ENCODE measurements at places on chromosomes 16 and 17.

DNA sequence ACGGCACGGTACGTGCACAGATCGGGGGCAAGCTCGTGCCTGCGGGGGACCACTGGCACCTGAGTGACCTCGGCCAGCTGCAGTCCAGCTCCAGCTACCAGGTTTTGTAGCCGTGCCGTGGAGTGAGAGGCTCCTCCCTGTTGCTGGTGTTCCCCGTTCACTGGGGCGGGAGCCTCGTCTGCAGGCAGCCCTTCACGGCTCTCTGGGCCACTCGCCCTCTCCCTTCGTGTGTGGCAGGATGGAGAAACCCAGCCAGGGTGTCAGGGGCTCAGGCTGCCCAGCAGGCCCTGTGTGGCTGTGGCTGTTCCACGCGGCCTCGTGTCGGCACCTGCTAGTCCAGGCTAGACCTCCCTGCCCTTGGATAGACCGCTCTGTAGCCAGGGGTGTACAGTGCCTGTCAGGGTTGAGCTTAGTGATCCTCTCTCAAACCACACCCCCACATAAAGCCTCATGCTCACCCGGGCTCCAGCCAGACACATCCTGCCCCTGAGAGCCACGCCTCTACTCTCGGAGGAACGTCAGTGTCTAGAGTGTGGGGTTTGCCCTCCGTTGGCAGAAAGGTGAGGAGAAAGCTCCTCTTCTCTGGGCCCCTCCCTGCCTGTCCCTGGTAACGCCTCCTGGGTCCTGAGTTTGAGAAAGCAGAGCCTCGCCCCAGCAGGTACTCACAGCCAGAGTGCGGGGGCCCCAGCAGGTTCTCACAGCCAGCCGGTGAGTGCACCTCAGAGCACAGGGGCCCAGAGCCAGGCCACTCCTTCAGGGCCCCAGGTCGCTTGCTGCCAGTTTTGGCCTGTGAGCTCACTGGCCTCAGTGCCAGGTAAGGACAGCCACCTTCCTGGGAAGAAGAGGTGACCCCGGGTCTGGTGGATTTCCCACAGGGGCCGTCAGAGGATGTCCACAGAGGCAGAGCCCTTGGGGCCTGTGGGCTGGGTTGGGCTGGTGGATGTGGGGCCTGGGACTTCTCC is 27.7 kb downstream of the NME3 start:
- no peak for DNase-seq

DNA sequence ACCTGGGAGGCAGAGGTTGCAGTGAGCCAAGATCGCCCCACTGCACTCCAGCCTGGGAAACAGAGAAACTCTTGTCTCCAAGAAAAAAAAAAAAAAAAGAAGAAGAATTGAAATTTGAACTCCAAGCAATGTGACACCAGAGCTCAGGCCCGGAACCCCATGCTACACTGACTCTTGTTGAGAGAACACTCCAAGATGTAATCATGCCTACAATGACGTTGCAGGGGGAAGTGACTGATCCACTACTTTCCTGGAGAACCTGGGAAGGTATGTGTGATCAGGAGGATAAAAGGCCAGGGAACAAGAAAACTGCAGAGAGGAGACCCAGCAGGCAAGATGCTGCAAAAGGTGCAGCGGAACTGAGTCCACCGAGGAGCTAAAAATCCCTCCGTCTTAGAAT is 57.9 kb downstream of the ADCY9 start:
- DNase-seq = no peak

GRCh38 chr17:41705271-41705991 is 6.7 kb upstream of the GAST start:
- no peak for DNase-seq

GRCh38 chr17:32998887-32999228 is 7.2 kb downstream of the SPACA3 start:
- no peak for DNase-seq

DNA sequence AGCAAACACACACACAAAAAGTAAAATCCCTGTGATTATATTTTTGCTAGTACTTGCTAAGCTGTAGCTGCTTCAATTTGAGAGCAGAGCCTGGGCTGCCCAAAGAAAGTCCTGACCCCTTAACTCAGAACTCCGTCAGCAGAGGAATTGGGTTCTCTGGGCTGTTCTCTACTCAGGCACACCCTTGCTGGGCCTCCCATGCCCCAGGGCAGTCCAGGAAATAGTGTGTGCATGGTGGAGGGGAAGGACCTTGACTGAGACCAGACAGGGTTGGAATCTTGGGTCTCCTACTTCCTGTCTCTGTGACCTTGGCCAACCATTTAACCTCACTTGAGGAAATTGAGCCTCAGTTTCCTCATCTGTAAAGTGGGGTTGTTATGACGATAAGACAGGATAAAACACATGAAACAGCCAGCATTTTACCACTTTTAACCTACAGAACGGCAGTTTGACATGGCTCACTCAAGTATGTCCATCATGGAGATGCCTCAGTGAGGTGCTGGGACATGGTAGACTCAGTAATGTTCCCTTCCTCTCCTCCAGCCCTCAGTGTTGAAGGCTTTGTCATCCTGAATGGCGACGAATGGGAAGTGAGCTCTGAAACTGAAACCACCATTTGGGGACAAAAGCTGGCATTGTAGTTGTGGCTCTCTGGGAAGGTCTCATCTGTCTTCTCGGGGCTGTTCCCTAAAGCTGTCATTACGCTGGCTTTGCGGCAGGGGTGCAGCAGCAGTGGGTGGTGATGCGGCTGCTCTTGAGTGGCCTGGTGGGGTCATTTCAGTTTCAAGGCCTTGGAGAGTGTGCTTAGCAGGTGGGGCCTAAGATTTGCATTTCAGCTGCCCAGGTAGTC is 74.9 kb downstream of the CMIP start:
- DNase-seq = no peak

DNA sequence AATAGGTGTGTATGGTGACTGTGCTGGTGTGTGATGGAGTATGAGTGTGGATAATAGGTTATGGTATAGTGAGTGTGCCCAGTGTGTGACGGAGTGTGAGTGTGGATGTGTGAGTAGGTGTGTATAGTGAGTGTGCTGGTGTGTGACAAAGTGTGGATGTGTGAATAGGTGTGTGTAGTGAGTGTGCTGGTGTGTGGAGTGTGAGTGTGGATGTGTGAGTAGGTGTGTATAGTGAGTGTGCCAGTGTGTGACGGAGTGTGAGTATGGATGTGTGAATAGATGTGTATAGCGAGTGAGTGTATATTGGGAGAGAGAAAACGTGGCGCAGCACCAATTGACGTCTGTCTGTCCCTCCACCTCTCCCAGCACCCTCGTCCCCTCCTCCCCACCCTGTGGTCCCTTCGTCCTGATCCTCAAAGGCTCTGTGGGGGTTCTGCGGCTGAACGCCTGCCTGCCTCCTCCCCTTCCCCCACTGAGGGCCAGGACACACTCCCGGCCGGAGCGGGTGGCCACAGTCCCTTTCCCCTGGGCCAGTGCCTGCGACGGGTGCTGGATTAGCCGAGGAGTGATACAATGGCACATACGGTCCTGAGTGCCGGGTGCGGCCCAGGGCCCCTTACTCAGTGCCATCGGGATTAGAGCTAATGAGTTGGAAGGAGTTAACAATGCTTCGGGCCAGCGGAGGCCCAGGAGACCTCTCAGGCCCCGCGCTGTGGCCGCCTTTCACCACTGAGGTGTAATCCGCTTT is 160.0 kb downstream of the MRM1 start:
- DNase-seq = no peak

- DNase-seq = no peak
Observed at GRCh38 chr16:52611817-52612673, 65.1 kb upstream of the TOX3 start.

- DNase-seq = no peak
Observed at GRCh38 chr17:49557312-49558024, 18.2 kb upstream of the NXPH3 start.

DNA sequence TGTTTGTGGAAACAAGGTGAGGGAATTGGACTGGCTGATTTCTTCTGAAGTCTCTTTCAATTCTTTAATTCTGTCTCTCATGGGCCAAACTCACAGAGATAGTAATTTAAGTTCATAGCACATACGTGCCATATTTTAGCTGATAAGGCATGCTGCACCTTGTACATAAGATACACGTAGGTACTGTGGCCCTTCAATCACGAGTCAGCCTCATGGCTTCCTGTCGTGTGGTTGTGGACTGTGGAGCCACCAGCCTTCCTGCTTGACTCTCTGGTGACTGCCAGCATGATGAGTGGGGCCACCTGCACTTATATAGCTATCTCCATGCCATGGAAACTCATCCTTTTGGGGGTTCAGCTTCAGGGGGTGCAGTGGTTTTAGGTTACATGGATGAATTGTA is 25.1 kb downstream of the KSR1 start:
- no peak for DNase-seq

- no peak for DNase-seq
Observed at GRCh38 chr16:8375232-8375587, 215.1 kb downstream of the TMEM114 start.

- no peak for DNase-seq
Observed at GRCh38 chr17:82845163-82845807, 5.5 kb upstream of the ZNF750 start.

GRCh38 chr17:37483311-37484039 is 6.2 kb upstream of the DUSP14 start:
- no peak for DNase-seq

DNA sequence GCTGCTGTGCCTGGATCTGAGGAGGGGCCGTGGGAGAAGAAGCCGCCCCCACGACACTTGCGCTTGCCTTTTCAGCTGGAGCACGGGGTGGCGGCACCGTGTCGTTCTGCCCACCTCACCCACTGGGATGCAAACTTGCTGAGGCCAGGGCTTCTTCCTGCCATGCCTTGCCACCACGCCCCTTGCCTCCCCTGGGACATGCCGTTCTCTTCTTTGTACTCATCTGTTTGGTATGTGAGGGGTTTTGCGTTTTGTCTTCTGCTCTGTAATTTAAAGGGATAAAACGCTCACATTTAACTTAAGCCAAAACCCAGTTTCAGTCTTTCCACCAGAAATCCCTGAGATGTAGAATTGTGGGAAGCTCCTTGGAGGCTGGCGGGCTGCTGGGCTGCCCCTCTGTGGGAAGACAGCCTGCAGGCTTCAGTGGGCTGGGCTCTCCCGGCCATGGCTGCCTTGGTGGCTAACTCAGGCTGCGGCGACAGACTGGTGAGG is 180.2 kb downstream of the RPTOR start:
- no peak for DNase-seq

GRCh38 chr17:66963521-66963908 is 992 bp upstream of the CACNG4 start:
- DNase-seq = no peak

GRCh38 chr16:10961231-10961630 is 16.9 kb downstream of the CLEC16A start:
- no peak for DNase-seq

DNA sequence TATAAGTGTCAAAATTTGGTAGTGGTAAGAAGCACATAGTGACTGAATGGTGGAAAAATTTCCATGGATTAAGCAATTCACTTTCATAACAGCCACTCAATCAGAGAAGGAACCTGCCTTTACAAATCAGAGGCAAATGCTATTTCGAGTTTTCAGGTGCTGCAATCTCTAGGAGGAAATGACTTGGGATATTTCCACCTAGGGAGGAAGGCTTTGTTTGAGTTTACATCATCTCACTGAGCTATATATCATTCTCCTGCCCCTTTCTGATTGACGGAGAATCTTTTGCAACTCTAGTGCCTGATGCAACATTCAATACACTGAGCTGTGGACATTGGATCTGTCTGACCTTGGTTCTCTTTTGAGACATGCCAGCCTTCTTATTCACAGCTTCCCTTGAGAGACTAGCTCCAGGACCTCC is 26.3 kb downstream of the MARCHF10 start:
- no peak for DNase-seq

GRCh38 chr17:48613862-48614694 is 1.0 kb downstream of the HOXB8 start:
- no peak for DNase-seq

- DNase-seq = no peak
Observed at GRCh38 chr17:30323895-30324319, 9.9 kb downstream of the TMIGD1 start.

DNA sequence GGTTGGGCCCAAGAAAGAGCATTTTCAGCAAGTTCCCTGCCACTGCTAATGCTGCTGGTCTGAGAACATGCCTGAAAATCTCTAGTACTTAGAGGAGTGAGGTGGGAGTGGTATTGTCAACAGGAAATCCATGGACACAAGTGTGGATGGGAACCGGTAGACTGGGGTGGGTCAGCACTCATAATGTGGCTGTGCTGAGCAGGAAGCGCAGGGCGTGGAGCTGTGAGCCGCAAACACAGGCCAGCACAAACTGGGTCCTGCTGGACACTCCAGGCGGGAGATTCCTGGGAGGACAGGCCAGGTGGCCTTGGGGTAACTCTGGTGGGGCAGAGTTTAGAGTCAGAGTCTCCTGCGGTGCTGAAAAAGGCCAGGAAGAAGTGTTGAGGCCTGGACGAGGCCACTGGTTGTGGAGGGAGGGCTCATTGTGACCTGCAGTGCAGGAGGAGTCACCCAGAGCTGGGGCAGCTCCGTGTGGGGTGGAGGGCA is 62.6 kb downstream of the BANP start:
- no peak for DNase-seq

- no peak for DNase-seq
Observed at GRCh38 chr17:8806253-8806925, 7.2 kb upstream of the MFSD6L start.

- DNase-seq = no peak
Observed at GRCh38 chr17:82675476-82676245, 22.8 kb downstream of the RAB40B start.

DNA sequence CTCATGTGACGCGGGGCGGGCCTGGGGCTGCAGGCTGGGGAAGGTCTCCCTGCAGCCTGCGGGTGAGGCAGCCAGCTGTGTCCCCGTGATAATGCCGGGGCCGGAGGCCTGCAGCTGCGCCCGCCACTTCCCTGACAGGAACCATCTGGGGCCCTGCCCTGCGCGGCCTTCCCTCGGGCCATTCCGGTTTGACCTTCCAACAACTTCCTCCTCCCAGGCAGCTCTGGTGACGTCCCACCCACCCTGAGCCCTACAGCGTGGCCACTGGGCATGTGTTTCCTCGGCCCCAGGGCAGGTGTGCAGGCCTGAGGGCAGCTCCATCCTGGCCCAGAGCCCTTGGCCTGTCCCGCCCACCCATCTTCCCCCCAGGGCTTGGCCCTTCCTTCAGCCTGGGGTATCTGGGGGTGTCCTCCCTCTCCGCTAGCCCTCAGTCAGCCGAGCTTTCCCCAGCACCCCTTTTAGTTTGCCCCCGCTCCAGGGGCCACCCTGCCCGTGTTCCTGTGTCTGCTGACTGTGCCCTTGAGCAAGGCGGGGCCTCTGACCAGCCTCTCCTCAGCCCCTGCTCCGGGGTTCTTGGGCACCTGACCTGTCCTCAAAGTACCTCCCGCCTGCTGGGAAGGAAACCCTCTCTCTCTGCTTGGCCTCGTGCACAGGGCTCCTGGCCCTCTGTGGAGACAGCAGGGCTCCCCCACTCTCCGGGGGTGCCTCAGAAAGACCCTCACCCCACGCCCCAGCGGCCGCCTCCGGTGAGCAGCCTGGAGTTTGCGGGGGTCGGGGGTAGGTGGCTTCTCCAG is at the start of gene CBFA2T3:
Gene CBFA2T3, minus strand, starts transcription at position 190 of the 794 bp plus-strand sequence. CDS start 400 bp downstream, outside the sequence.
- no peak for DNase-seq

Measured in stimulated activated CD4-positive, alpha-beta T cell treated with anti-CD3 and anti-CD28 coated beads, Interleukin-2, amount 100 ng/mL, for 48 hours (primary cell).